Stimulated activated CD8-positive, alpha-beta memory T cell treated with anti-CD3 and anti-CD28 coated beads, Interleukin-7, amount 100 ng/mL, for 48 hours (primary cell): ENCODE measurements at places on chromosomes 5 and 9.

- DNase-seq: no peak
Measured at GRCh38 chr5:151058891-151059489, 21.8 kb downstream of the TNIP1 start.

DNA sequence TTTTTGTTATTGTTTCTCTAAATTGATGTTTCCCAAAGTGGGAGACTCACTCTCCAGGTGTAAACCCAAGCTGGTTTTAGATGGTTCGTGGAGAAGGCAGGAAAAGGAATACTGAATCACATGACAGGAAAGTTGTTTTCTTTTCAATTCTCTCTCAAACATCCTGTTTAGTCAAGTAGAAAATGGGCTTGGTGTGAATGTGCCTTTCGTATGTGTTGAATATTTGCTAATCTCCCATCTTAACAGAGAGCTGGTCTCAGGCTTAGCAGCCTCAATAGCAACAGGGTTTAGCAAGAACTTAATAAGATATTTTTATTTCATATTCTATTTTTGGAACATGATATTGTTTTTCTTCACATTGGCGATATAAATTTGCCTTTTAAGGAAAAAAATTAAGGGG lies 119.7 kb downstream of the INSYN2B start:
- no peak for DNase-seq

GRCh38 chr5:35803191-35803651 lies 53.5 kb upstream of the IL7R start:
- DNase-seq: no peak

DNA sequence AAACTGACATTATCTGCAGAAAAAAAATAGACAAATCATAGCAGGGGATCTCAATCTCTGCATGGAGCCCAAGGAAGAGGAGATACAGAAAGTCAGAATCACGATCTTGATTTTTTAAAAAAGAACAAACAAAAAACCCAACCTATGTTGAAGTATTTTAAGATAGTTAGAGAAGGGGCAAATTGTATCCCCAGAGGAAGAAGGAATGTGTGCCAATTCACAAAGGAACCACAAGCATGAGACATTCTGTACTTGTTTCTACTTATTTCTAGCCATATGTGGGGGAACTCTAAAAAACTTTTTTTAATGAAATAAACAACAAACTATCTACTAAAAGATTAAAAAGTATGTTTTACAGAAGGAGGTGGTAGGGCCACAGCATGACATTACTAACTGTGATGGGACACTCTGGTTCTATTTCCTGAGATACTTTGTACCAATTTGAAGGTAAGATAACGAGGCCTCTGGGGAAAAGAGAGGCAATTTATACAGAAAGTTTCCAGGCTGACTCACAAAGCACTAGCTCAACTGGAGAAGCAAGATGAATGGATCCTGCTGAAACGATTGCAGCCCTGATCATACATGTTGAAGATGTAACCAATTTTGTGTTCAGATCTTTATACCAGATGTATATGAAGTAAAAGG lies 22.5 kb downstream of the RANBP3L start:
- DNase-seq: no peak

- no peak for DNase-seq
Measured at GRCh38 chr9:1049641-1050040, 516 bp upstream of the DMRT2 start.

DNA sequence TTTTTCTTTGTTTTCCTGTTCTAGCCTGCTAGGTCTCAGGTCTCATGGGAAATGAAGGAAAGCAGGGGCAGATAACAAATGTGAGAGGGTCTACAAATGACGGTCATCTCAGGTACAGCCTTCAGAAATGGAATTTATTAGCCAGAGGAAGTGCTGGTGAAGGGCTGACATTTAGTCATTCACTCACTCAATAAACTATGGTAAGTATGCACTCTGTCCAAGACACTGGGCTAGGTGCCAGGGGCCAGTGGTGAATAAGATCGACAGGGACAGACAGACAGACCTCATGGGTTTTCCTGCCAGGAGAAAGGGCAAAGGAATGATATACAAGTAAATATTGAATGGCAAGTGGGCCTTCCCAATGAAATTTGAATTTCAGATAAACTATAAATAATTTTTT lies 6.3 kb downstream of the PDE6A start:
- DNase-seq: no peak

DNA sequence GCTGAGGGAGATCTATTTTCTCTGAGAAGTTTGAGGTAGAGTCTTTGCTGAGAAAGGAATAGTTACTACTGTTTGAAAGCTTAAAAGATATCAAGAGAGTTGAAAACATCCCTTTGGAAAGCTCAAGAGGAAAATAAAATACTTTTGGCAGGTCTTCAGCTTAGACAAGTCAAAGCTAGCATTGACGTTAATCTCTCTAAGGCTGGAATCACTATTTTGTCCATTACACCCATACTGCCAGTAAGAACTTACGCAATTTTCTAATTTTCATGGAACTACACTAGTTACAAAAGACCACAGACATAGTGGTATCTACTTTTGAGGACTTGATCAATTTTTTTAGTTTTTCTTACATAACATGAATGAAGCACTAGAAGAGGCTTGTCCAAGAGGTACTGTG lies 494.9 kb downstream of the PSAT1 start:
- DNase-seq: no peak

DNA sequence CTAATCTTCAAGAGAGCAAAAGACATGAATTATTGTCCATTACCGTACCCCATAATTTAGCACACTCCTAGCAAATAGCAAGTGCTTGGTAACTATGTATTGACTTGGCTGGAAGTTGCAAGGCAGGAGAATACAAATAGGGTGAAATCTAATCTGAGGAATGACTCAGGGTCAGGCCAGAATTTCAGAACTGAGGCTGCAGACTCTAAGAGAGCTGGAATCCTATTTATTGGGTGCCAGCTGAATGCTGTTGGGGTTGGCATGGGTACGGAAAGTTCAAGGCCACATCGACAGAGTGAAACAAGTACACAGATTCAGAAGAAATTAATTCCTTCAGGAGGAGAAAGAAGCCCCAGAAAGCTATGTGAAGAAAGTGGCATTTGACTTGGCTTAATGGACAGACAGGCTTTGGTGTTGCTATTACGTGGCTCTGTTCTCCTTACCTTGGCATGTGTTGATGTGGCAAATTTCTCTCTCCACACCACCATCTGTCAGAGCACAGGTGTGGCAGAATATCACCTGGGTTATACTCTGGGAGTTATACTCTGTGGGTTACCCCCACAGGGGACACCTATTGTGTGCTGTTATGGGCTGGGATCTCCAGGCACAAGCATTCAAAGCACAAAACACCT lies 20.9 kb upstream of the ASTN2 start:
- DNase-seq: no peak

DNA sequence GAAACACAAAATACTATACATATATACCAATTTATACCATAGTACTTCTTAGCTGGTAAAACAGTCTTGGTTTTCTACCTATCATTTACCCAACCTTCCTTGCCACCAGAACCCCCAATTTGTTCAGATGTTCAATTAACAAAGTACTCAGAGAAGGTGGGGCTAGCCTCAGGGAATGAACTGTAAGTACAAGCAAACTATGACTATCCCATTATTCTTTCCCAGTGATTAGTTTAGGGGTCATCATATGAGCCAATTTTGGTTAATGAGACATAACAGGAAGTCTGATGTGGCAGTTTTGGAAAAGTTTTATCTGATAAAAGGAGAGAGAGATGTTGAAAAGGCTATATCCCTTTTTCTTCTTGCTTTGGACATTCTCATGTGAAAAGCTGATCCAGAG lies 125.8 kb downstream of the DTWD2 start:
- DNase-seq: no peak

DNA sequence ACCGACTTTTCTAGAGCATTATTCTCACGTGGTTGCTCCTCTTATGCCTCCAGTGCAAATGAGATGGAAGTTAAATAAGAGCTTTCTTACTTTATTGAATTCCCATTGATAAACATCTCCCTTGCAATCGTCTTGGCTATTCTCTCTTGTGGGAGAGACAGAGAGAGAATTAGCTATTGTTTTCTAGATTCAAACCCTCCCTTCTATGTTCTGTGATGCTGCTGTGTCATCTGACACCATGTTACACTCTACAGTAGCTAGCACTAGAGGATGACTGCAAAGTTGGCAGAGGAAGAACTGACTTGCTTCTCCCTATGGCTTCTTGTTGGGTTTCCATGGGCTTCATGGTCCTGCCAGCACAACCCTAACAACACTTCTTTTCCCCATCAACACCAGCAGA lies 134.6 kb upstream of the RANBP3L start:
- no peak for DNase-seq

DNA sequence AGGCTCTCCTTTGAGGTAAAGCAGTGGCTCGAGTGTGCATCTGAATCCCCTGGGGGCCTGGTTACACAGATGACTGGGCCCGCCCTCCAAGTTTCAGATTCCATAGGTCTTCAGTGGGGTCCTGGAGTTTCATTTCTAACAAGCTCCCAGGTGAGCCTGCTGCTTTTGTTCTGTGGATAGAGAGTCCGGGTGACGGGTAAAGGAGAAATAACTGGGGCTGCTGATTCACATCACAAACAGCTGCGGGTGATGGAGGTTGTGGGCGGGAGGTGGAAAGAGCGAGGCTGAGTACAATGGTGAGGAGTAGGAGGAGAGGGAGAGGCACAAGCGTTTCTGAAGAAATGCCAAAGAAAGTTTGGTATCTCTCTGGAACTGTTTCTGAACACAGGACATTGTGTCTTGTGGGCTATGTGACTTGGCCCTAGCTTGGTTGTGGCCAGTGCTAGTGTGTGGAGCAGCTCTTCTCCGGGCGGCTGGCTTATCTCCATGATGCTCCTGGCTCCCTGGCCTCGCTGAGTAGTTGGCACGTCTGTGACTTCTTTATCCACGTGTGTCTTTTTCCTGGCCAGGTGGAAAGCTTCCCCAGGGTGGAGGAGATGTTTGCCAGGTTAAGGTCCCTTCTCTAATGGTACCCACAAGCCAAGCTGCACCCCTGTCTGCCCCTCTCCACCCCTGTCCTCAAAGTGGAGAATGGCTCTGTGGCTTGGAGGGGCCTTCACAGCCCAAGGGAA lies 61.7 kb downstream of the HSPA4 start:
- peak; percentile 65 for DNase-seq

DNA sequence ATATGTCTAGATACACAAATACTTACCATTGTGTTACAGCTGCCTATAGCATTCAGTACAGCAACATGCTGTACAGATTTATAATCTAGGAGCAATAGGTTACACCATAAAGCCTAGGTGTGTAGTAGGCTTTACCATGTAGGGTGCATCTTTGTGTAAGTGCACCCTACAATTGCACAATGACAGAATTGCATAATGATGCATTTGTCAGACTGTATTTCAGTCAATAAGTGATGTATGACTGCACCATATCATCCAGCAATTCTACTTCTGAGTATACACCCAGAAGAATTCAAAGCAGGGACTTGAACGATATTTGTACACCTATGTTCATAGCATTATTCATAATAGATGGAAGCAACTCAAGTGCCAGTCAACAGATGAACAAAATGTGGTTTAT lies 100.4 kb upstream of the SLC44A1 start:
- DNase-seq: no peak

- no peak for DNase-seq
Measured at GRCh38 chr5:3116366-3116765, 364.9 kb upstream of the IRX2 start.

GRCh38 chr9:36217256-36217968 lies 26.7 kb downstream of the CLTA start:
- DNase-seq: no peak

- no peak for DNase-seq
Measured at GRCh38 chr5:5145651-5146529, 5.8 kb downstream of the ADAMTS16 start.

DNA sequence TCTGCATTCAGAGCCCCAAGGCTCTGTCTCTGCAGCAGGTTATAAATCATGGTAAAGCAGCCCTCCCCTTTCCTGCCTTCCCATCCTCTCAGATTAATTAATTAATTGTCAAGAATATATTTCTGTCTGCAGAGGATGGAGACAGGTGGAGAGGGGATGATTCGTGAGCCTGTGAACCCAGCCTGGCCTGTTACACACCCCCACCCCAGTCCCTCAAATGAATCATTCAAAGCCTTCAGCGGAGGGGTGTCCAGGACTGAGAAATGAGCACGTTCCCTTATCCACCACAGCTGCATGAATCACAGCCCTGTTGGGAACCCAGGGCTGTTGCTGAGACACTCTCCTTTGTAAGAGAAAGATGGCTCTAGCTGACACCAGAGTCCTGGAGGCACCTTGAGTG lies 56.0 kb downstream of the NIPAL4 start:
- no peak for DNase-seq

DNA sequence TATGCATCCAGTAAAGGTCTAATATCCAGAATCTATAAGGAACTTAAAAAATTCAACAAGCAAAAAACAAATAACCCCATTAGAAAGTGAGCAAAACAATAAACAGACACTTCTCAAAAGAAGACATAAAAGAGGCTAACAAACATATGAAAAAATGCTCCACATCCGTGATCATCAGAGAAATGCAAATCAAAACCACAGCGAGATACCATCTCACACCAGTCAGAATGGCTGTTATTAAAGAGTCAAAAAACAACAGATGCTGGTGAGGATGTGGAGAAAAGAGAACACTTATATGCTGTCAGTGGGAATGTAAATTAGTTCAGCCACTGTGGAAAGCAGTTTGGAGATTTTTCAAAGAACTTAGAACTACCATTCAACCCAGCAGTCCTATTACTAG lies 86.1 kb downstream of the WWC1 start:
- DNase-seq: no peak
